Activated naive CD4-positive, alpha-beta T cell treated with anti-CD3 and anti-CD28 coated beads, Interleukin-2, amount 50 U/mL, for 16 hours (primary cell): ENCODE measurements at places on chromosomes 7 and 10.

GRCh38 chr7:69243016-69243415 is 355.3 kb upstream of the AUTS2 start:
- no peak for DNase-seq

- DNase-seq: no peak
Observed at GRCh38 chr7:84297616-84298015, 103.0 kb upstream of the SEMA3A start.

DNA sequence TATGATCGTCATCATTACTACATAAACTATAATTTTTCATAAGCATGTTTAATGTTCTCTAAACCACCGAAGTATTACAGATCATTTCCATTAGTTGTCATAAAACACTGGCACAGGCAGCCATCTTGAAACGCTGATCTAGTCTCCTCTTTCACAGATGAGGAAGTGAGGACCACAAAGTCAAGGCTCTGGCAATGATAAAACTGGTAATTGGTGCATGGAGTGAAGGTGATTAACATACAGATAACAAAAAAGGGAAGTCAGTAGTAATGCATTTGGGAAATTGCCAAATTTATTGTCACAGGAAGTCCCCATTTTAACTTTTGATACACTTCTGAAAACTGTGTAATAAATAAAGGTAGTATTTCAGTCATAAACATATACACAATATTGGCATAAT is 49.3 kb downstream of the FBXL13 start:
- no peak for DNase-seq

GRCh38 chr7:140914083-140914482 is 10.6 kb downstream of the BRAF start:
- DNase-seq: no peak

- DNase-seq: no peak
Observed at GRCh38 chr7:127885843-127886242, 145.4 kb downstream of the LRRC4 start.

DNA sequence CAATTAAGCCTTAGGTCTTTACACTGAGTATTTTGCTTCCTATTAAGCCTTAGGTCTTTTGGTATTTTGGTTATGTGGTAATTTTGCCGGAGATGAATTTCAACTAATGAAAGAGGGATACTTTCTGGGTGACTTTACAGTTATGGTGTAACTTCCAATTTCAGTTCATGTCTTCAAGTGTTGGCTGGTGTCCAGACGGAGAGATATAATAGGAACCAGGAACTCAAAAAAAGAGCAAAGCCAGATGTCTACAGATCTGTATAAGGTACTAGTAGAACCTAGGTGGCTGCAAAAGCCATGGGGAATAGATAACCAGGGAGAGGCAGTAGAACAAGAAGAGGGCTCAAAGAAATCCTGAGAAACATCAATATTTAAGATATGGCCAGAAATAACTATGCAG is 12.3 kb downstream of the ERCC6 start:
- DNase-seq: no peak

DNA sequence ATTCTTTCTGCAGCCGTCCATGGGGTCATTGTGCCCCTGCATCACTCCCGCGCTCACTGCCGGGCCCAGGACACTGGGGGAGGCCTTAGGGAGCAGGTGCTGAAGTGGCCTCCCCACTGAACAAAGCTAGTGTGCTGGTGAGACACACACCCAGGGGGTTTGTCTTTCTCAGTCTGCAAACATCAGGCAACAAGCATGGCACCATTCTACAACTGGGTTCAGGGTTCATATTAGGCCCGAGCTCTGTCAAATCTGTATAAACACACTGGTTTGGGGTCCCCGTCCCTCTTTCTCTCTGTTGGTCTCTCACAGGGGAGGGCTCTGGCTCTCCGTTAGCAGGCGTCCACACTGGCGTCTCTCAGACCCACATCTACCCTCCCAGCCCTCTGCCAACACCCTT is 11.1 kb upstream of the PPP2R2D start:
- DNase-seq: no peak

DNA sequence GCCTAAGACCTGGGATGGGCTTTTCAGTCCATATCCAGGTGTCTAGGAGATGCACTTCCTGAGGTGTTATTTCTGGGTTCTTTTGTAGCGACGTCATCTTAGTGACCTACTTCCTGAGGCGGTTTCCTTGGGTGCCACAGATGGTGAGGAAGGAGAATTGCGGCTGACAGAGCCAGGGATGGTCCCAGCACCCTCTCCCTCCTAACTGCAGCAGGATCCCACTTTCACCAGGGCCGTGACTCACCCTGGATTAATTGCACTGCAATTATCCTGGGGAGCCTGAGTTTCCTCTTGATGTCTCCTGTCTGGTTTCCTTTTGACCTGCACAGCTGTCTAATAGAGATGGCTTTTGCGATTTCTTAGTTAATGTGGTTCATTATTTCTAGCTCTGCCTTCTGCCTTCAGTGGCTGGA is 271.7 kb downstream of the TCF7L2 start:
- no peak for DNase-seq

DNA sequence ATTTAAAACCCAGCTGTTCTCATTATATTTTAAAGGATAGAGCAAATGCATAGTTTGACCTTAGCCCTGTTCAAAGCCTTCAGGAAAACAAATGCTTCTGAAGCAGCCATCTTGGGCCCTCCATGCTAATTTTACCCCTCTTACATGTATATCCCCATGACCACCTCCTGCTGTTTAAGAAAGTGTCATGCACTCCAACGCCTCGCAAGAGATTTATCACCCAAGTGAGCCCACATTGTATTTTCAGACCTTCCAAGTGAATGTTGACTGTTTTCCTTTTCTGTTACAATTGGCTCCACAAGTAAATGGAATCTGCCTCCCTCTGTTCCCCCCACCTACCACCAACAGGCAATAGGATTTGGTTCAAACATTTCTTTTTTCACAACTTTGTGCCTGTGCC is 5.3 kb downstream of the TMEM72 start:
- DNase-seq: no peak

- no peak for DNase-seq
Observed at GRCh38 chr7:101804088-101804963, 13.1 kb upstream of the CUX1 start.
